ENCODE measurements at places on chromosomes 12 and 14.

GRCh38 chr14:38121320-38122020 lies 86.2 kb upstream of the SSTR1 start:
- DNase-seq = no peak

GRCh38 chr12:107853479-107853878 lies 79.0 kb downstream of the ASCL4 start:
- no peak for DNase-seq

DNA sequence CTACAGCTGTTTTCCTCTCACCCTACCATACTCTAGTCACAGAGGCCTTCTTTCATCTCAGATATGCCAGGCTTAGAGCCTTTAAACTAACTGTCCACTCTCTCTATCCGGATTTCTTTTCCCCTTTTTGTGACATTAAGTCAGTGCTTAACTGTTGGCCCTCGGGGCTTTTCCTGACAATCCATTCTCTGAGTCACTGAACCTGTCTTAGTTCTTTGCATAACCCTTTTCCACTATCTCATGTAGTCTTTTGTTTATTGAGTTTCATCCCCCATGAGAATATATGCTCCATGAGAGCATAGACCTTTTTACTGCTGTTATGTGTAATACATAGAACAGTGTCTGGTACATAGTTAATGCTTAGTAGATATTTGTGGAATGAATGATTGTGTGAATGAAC lies 68.7 kb downstream of the PLEKHA5 start:
- DNase-seq = no peak

DNA sequence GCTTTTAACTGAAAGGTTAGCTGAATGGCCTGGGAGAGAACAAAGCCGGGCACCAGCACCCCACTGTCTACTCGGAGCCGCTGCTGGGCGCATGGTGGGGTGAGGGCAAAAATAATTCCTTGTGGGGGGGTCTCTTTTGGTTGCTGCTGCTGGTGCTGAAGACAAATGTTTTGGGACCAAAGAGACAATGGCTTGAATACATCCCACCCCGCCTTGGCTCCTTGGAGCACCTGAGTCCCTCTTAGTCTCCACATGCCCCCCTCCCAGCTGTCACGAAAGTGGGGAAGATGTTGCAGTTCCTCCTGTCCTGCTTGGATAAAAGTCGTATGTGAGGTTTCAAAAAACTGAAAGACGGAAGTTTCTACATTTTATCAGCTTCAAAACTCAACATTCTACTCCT lies 85.0 kb downstream of the PIWIL1 start:
- DNase-seq = no peak

- no peak for DNase-seq
Measured at GRCh38 chr14:31884238-31884637, 192.9 kb upstream of the ARHGAP5 start.

Measured in psoas muscle (tissue), 8 donors.